ENCODE measurements at places on chromosomes 13 and 19.

GRCh38 chr13:83634601-83635000 lies 247.7 kb downstream of the SLITRK1 start:
- DNase-seq, result no peak

DNA sequence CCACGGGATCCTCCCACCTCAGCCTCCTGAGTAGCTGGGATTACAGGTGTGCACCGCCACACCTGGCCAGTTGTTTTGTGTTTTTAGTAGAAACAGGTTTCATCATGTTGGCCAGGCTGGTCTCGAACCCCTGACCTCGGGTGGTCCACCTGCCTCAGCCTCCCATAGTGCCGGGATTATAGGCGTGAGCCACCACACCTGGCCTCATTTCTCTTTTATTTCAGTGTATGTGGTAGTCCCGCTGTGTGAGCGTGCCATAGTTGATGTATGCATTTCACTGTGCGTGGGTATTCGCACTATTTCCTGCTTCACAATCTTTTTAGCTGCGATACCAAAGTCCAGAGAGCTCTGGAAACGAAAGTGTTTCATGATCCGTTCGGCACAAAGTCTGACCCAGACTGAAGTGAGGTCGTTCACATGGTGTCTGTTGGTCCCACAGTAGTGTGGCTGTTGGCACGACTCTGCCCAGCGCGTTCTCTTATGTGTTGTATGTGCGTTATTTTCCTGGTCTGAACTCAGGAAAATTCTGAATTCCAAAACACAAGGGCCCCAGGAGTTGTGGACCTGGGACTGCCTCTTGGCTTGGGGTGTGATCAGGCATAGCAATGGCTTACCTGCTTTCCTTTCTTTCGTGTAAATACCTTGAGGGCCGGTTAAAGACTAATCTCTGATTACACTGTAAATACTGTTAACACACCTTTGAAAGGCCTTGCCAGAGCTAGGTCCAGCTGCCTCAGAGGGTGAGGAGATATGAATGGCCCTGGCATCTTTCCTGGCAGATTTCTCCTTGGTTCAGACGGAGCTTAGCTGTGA lies 8.6 kb downstream of the EPN1 start:
- no peak for DNase-seq

DNA sequence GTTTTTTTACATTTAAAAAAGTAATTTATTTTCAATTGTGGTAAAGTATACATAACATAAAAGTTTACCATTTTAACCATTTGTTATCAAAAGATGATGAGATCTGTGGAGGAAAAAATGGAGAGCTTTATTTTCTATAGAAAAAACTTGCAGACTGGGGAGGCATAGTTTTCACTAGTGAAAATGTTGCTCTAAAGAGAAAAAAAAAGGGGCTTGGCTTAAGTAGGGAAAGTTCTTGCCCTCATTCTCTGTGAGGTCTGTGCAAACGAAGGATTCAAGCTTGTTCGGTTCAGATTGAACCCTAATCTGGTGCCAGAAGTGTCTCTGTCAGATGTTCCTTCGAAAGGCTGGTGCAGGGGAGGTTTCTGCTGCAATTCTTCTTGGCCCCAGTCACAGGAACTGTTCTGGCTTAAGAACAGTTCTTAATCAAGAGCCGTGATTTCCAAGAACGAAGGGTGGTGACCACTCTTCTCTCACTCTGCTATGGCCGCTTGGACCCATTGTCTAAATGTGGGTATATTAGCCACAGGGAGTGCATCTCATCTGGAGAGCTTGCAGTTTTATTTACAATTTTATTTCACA lies 42.1 kb downstream of the PCCA start:
- DNase-seq, result no peak

DNA sequence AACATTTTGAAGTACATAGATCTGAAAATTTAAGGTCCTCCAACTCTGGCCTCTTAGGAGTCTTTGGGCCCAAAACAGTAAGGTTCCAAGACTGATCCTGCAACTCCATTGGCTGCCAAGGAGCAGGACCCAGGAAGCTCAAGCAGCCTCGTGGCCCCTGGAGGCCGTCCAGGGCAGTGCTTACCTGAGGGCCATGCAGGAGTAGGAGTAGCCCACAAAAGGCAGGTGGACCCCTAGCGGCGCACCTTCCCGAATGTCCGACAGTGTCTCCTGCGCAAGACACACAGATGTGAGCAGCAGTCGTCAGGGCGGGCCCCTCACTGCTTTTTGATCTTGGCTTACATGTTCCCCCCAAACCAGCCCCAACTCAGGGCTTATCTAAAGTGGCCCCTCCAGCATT lies 5.7 kb upstream of the SIX5 start:
- DNase-seq, result no peak

- no peak for DNase-seq
Observed at GRCh38 chr19:29588095-29588494, 18.0 kb upstream of the POP4 start.

DNA sequence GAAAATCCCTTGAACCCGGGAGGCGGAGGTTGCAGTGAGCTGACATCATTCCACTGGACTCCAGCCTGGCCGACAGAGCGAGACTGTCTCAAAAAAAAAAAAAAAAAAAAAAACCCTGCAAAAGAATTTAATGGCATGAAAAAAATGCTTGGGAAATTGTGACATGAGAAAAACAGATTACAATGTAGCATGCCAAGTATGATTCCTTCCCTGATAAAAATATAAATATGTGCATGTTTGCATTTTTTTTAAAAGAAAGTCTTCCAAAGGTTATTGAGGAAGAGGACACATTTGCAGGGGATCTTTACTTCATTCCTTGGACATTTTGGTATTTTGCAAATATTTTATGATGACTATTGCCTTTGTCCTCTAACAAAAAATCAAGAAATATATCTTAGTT lies 14.5 kb upstream of the ZBTB32 start:
- DNase-seq, result no peak

- no peak for DNase-seq
Observed at GRCh38 chr19:7104747-7105447, 35.4 kb downstream of the ZNF557 start.

GRCh38 chr19:41886761-41887710 lies 4.1 kb downstream of the ARHGEF1 start:
- no peak for DNase-seq

DNA sequence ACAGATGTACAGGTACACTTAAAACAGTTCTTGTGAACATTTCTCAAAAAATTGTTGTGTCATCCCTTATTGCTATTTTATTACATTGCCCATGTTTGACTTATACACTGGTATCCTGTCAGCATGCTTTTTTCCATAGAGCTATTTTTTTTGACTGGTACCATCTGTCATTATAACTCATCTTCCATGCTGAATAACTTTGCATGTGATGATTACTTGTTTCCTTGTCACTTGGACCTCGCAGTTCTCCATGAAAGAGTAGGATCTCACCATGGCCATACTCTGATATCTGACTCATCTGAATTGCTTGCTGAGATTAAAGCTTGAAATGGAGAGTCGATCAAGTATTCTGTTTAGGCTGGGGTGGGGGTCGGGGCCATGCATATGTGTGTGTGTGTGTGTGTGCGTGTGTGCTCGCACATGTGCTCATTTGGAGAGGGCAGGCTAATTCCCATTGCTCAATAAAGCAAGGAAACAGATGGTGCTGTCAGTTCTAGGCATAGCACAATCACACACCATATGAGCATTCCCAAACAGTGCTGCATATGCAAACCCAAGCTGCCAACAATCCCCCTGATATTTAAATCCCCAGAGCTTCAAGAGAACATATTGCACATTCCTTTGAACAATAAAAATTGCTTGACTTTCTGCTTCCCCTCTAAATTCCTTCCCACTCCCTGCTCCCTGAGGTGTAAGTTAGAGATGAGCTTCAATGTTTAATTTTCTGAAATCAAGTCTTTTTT lies 62.9 kb downstream of the NHLRC3 start:
- DNase-seq, result no peak

GRCh38 chr13:114131583-114132418 lies 622 bp downstream of the RASA3 start:
- DNase-seq, result peak; percentile 77

DNA sequence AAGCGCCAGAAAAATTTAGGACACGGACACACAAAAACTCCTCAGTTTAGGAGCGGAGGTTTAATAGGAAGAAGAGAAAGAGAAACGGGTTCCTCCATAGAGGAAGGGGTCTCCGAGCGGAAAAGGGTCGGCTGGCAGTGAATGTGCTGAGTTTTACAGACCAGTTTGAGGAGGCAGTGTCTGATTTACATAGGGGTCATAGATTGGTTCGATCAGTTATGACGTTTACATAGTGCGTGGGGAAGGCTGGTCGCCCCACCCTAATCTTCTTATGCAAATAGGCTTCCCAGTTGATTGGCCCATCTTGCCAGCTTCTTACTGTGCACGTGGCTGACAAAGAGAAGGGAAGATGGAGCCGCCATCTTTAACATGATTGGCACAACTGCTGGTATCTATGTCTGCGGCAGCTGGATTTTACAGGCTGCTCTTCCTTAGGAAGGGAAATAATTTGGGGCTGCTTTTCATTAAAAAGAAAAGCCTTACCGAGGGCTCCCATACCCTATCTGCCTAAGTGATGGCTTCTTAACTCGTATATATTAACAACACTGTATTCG lies 1.2 kb upstream of the ZNF225 start:
- DNase-seq, result peak; percentile 71

DNA sequence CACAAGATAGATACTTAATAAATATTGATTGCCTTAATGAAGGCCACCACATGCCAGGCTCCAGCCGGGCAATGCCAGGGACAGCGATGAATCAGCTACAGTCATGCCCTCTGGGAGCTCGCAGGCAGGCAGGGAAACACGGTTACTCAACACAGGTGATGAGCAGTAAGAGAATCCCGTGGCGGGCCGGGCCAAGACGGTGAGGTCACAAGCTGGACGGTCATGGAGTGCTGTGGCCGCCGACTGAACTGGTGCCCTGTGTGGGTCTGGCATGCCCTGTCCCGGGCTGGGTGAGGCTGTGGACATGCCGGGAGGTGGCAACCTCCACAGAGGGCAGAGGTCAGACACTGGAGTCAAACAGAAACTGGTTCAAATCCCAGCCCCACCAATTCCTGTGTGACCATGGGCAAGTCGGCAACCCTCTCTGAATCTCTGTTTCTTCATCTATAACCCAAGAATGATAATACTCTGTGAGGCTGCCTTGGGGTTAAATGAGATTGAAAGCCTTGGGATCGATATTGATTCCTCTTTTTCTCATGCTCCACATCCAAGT lies 13.2 kb upstream of the PAK4 start:
- DNase-seq, result no peak

- DNase-seq, result no peak
Observed at GRCh38 chr13:27274631-27275030, 4.0 kb downstream of the RASL11A start.

DNA sequence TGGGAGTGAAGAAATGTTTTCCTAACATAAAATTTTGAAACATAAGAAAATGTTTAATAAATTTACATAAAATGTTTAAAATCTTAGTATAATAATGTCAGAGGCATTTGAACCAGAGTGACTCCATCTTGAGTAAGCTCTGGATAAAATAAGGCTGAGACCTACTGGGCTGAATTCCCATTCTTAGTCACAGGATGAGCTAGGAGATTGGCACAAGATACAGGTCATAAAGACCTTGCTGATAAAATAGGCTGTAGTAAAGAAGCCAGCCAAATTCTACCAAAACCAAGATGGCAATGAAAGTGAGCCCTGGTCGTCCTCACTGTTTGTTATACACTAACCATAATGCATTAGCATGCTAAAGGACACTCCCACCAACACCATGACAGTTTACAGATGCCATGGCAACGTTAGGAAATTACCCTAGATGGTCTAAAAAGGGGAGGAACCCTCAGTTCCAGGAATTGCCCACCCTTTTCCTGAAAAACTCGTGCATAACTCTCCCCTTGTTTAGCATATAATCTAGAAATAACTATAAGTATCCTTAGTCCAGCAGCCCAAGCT lies 1184.0 kb downstream of the UQCRFS1 start:
- no peak for DNase-seq

- DNase-seq, result no peak
Observed at GRCh38 chr19:14114439-14114838, 3.1 kb downstream of the PRKACA start.

- DNase-seq, result no peak
Observed at GRCh38 chr19:14058182-14059092, 3.4 kb downstream of the PALM3 start.

DNA sequence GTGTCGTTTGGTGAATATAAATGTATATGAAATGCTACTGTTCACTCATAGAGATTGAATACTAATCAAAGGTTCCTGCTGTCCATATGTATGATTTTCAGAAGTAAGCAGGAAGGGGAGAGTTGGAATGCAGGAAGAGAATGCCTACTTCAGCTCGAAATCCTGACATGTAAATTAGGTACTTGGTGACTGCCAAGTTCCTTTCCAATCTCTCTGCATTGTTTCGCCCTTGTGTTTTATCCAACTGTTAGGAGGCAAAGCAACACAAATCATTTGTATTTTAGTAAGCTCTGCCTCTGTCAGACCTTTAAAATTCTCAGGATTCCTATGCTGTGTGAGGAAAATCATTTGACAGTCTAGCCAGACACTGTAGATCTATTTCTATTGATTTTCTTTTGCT lies 9.0 kb downstream of the STARD13 start:
- DNase-seq, result no peak

DNA sequence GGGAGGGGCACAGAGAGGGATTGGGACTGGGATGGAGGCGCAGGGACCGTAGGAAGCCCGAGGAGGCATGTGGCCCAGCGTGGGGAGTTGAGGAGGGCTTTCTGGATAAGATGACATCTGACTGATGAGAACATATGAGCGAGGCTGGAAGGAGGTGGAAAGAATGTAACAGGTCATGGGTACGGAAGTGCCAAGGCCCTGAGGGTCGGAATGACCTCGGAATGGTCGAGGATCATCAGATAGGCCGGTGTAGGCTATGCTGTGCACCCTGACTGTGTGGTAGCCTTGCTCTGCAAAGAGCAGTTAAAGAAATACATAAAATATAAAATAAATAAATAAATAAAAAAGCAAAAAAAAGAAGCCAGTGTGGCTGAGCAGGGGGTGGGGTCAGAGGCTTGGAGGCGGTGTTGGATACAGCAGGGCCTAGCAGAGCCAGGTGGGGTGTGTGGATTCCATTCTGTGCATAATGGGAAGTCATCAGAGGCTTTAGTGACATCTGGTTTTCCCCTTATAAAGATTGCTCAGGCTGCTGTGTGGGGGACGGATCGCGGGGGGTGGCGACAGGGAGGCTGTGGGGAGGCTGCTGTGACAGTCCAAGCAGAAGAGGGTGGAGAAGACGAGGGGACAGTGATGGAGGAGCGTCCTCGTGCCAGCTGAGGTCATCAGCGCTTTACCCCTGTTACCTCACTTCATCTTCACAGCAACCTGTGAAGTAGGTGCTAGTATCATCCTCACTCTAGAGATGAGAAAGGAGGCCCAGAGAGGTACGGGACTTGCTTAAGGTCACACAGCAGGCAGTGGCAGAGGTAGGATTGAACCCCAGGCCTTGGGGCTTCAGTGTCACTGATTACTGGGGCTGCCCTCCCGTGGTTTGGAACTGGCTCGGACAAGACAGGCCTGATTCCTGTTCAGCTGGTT lies 5.0 kb downstream of the PAK4 start:
- DNase-seq, result no peak

- peak; percentile 15 for DNase-seq
Observed at GRCh38 chr13:23159760-23160637, 20.8 kb upstream of the SGCG start.

- DNase-seq, result no peak
Observed at GRCh38 chr19:21101521-21102242, 19.7 kb downstream of the ZNF714 start.

- no peak for DNase-seq
Observed at GRCh38 chr19:28026636-28027035, 1186.3 kb downstream of the UQCRFS1 start.
